ACHN (cell line): ENCODE measurements at places on chromosomes 3 and 15.

- DNase-seq, result no peak
These were observed 27.1 kb upstream of the SKIL start for GRCh38 chr3:170330366-170330765.

GRCh38 chr15:64209680-64210334 is 47.0 kb upstream of the PPIB start:
- DNase-seq, result peak; percentile 59

DNA sequence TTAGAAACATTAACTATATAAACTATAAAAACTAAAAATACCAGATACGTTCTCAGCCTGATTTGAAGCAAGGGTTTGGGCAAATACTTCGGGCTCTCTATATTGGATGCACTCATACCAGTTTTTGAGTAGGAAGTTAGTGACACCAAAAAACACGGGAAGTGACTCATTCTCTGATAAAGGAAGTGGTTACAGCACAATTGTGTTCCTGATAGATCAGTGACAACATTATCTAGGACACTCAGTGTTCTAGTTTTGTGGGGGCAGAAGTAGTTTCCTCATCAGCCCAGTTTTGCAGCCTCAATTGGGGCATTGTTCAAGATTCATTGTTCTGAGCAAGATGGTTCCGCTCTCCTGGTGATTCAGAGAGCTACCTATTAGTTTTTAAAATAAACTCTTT is 469.6 kb upstream of the DPPA4 start:
- DNase-seq, result no peak

DNA sequence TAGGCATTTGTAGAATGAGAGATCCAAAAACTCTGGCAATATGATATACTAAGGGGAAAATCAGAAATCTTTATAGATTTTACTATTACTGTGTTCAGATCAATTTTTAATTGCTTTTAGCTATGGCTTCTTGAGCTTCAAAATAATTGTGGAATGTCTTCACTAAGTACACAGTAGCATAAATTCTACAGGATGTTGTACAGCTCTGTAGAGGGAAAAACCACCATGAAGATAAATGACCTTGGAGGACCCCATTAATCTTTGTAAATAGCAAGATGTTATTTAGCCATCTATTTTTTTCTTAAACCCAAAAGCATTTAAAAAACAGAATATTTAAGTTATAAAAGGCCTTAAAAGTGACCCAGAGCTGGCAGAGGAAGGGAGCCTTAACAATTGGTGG is 43.9 kb upstream of the FNDC3B start:
- DNase-seq, result no peak

- DNase-seq, result no peak
These were observed 32.4 kb upstream of the SMAD3 start for GRCh38 chr15:67033012-67033411.

- no peak for DNase-seq
These were observed 96.7 kb downstream of the DHX30 start for GRCh38 chr3:47899495-47900108.

GRCh38 chr3:179852142-179852905 is 184.4 kb downstream of the PEX5L start:
- DNase-seq, result peak; percentile 47

GRCh38 chr3:61252836-61253235 is 1.6 kb upstream of the FHIT start:
- DNase-seq, result no peak

- DNase-seq, result no peak
These were observed 8.9 kb downstream of the DNAJC19 start for GRCh38 chr3:180980611-180981010.

- no peak for DNase-seq
These were observed 406 bp upstream of the GABRB3 start for GRCh38 chr15:26773067-26773877.
